NCI-H1092 (cell line): ENCODE measurements at places on chromosomes 7 and 10.

DNA sequence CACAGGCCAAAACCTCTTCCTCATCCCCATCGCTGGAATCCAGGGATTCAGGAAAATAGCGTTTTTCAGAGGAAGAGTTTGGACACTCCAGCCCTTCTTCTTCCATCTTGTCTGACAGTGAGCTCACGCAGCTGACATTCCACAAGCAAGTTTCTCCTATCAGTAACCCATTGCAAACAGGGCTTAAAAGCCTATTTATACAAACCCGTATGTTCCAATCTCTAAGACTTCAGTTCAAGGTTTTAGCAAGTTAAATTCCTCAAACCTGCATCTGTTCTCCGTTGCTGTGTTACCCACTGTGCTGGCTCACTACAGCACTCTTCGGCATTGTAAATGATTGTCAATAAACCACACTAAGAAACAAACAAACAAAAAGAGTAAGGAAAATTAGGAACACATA is 373 bp downstream of the DHX32 start:
- DNase-seq, result no peak

GRCh38 chr7:93350338-93350737 is 118.2 kb downstream of the VPS50 start:
- no peak for DNase-seq

- no peak for DNase-seq
These were observed 79.1 kb downstream of the VTI1A start for GRCh38 chr10:112526139-112526538.

- no peak for DNase-seq
These were observed 29.8 kb downstream of the UBE2D4 start for GRCh38 chr7:43956027-43956426.

DNA sequence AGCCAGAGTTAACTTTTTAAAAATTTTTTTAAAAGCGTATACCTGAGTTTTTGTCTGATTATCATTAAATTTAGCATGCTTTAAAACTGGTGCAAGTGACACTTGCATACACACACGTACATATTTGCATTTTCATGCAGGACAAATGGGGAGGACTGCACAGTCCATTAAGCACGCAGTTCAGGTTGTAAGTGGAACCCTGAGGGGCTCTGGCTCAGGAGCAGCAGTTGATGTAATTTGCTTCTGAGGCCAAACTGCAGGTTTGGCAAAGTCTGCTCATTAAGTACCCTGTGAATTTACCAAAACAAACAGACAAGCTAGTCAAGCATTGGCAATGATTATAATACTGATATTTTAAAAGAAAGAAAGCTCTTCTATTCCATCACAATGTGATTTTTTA is 215.8 kb upstream of the PFKP start:
- DNase-seq, result peak; percentile 81
